ENCODE measurements at places on chromosomes 4 and X. TPM values are rescaled to one million over a fixed set of nuclear protein-coding genes. Genes with fewer than 3 reads are reported as not detected.

DNA sequence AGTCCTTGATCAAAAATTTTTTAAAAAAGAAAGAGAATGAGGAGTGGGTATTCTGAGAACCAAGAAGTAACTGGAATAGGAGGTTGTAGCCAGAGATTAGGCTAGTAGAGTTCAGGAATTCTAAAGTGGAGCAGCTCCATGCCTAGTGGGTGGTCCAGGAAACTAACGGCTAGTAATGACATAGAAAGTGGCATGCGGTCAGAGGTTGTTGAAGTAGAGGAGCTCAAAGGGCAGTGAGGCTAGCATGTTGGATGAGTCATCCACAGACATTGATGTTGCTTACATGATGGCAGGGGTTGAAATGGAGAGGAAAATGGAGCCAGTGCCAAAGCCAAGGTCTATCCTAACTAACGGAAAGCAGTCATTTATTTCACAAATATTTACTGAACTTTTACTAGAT, 42.1 kb downstream of the TEX13B start:
- DNase-seq: no peak

- DNase-seq: no peak
These were observed 290.1 kb upstream of the PCDH7 start for GRCh38 chr4:30429813-30430761.

DNA sequence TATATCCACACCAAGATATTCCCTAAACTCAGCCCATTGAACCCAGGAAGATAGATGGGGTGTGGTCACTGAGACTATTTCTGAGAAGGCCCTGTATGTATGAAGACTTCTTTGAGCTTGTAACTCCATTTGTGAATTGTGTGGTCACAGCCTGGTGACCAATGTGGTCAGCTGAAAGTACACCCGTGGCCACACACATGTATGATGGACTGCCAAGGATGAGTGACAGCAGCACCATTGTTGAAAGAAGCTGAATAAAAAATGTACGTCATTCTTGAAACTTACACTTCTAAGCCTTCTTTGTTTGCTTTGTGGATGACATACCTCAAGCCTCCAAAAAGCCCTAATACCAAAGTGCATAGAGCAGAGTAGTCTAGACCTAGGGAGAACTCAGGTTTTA, 581.4 kb downstream of the RAB28 start:
- no peak for DNase-seq

- DNase-seq: no peak
These were observed 95.1 kb downstream of the IL15 start for GRCh38 chr4:141731481-141731880.

GRCh38 chr4:5781691-5782090, 70.7 kb downstream of the EVC start:
- DNase-seq: no peak

- DNase-seq: no peak
These were observed 47.0 kb downstream of the FGFRL1 start for GRCh38 chr4:1058198-1058996.

Gene PARM1
- 0.15 TPM for total RNA-seq

Gene ABCG2
- 0.49 TPM for total RNA-seq

Gene PHKA1
- total RNA-seq: 9.3 TPM

Gene SHISA3
- 0.11 TPM for total RNA-seq

Measured in activated T-cell treated with anti-CD3 and anti-CD28 coated beads, Interleukin-2, amount 50 U/mL, for 4 hours (primary cell).